ENCODE measurements at places on chromosomes 2 and 18.

DNA sequence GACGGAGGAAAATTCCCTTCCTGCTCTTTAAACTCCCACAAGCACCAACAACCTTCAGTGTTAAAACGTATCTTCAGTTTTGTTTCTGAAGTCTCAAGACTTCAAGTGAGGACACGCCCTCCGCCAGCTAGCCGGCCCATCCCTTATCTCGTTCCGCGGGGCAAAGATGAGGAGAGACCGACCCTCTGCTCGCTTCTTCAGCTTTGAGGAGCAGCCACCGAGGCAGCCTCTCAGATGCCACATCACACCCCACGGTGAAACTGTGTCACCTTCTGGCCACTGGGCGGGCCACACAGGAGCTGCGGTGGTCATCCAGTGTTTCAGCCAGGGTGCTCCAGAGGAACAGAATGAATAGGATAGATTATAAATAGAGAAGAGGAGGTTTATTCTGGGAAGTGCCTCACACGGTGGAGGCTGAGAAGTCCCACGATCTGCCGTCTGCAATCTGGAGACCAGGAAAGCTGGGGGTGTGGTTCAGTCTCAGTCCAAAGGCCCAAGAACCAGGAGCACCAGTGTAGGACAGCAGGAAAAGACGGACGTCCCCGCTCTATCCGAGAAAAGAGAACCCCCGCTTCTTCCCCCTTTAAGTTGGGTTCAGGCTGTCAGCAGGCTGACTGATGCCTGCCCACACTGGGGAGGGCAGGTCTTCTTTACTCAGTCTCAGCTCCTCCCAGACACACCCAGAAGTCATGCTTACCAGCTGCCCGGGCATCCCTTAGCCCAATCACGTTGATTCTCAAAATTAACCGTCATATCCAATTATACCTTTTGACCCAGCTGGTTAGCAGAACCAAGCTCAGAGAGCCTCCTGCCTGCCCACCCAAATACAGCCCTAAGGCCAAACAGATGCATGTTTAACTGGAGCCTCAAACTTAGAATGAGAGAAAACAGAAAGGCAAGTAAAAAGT lies 399.7 kb upstream of the ID2 start:
- DNase-seq = no peak

DNA sequence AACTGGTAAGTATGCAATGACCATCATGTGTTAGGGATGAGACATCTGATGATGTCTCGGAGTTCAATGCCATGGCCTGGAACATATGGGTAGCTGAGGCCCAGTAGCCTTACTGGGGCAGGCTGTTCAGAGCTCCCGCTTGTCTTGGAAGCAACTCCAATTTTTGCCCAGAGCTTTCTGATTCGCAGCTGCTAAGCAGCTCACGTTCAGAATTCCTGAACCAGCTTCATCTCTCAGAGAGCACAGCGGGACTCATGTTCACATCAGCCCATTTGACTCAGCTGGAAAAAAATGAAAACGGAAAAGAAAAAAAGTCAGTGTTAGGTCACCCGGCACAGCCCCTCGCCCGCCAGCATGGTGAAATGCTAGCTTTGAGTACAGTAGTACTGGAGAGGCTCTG lies 16.8 kb upstream of the LRATD1 start:
- DNase-seq = no peak

- no peak for DNase-seq
Measured at GRCh38 chr2:96552315-96553175, 16.0 kb downstream of the ARID5A start.

GRCh38 chr2:190178066-190178722 lies 115.7 kb upstream of the MSTN start:
- DNase-seq = no peak

DNA sequence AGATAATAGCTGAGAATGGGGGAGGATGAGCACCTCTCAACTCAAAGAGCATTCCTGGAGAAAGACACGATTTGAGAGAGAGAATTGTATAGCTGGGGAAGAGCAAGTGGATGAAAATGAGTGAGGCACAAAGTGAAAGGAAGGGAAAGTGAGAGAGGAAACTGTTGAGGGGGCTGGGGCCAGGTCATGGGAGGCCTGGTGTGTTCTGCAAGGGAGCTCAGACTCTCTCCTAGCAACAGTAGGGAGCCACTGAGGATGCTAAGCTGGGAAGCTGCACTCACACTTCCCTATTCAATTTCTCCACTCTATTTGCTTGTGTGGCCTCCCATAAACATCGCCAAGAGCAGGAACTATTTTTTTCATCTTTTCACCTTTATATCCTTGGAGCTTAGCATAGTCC lies 14.8 kb downstream of the EVA1A start:
- DNase-seq = no peak

DNA sequence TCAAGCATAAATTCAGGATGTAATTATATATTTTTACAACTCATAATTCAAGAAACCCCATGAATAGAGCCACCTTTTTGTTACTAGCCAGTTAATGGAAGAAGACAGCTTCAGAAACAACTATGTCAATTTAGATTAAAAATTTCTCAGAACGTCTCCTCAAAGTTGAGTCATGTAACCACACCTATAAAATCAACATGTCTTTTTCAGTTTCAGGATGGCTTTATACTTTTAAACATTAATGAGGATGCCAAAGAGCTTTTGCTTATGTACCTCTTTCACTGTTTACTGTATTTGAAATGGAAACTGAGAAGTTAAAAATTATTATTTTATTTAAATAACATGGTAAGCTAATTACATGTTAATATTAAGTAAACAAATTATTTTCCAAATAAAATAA lies 280.1 kb downstream of the PTH2R start:
- no peak for DNase-seq

DNA sequence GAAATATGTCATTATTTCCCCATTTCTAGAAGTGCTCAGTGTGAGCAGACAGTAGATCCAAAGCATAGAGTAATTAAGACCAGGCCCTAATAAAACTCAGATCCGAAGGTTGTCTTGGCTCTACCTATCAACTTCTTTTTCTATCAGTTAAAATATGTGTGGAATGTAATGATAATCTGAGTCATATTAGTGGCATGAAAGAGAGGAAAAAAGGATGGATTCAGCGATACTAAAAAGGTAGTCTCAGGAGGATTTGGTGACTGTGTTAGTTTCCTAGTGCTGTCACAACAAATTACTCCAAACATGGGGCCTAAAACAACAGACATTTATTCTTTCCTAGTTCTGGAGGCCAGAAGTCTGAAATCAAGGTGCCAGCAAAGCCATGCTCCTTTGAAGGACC lies 103.7 kb upstream of the NABP1 start:
- no peak for DNase-seq

DNA sequence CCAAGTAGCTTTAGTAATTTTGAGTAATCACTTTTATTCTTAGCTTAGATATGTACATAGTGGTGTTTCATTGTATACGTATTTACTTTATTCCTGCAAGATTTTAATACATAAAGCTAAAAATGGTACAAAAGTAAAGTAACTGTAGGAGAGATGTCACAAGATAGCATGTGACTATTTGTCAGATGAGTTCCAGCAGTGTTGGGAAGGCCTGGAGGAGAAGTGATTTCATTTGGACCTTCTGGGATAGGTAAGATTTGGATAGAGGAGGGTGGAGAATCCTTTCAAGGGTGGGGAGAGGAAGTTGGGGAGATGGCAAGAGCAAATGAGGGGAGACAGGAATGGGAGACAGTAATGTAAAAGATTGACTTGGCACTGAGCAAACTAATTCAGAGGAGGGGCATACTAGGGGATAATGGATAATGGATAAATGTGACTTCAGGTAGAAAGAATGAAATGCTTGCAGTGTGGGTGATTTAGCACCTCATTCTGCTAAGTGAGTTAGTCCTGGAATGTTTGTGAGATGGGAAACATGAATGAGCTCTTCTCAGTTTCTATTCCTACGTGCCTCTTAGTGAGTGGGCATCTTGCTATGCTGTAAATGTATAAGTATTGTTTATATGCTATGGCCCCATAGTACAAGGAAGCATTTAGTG lies 10.5 kb downstream of the WDR43 start:
- no peak for DNase-seq

Measured in T47D (cell line).